ENCODE measurements at places on chromosomes 16 and 17.

DNA sequence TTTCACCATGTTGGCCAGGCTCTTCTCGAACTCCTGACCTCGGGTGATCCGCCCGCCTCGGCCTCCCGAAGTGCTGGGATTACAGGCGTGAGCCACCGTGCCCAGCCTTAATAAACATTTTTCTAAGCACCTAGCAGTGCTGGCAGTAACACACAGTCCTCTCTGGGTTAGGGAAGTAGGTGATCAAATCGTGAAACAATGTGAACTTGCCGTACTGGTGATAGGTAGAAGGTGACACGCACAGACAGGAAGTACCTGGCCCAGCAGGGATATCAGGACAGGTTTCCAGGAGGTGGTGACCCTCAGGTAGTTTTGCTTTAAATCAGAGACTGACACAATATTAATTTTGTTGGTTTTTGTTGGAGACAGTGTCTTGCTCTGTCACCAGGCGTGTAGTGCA lies 4.5 kb downstream of the PLD2 start:
- no peak for DNase-seq

GRCh38 chr17:38443356-38444031 lies 15.2 kb downstream of the ARHGAP23 start:
- DNase-seq, result no peak

DNA sequence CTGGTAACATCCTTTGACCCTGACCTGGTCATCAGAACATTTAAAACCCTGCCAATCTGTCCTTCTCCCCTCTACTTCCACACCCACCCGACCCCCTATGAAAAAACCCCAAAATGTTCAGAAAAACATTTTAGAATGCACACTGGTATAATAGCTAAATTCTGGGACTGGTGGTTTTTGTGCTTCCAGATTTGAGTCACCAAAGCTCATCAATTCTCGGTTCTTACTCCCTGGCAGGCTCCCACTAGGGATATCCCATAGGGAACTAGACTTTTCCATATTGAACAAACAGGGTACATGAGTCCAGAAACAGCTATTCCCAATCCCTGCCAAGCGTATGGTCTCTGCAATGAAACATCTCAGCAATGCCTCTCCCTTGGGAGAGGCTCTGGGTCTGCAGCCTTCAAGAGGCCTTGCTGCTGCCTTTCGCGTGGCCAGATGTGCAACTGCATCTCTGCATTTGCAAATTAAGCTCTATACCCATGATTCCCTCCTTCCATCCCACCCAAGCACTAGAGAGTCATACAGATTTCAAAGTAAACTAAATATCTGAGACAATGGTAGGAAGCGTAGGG lies 67.7 kb downstream of the SMG6 start:
- no peak for DNase-seq

DNA sequence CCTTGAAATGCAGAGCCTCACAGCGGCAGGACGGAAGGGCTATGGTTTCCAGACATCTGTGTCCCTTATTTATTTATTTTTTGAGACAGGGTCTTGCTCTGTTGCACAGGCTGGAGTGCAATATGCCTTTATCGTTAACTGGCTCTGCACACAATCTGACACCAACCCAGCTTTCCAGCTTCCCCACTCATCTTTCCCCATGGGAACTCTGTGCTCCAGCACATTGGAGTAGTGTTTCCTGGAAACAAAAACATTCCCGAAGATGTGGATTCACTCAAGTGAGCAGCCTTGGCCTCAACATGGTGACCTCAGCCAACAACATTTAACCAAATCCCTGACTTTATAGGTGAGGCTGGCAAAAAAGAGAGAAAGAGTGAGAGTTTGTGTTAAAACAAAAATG lies 307.1 kb downstream of the TMEM114 start:
- no peak for DNase-seq

DNA sequence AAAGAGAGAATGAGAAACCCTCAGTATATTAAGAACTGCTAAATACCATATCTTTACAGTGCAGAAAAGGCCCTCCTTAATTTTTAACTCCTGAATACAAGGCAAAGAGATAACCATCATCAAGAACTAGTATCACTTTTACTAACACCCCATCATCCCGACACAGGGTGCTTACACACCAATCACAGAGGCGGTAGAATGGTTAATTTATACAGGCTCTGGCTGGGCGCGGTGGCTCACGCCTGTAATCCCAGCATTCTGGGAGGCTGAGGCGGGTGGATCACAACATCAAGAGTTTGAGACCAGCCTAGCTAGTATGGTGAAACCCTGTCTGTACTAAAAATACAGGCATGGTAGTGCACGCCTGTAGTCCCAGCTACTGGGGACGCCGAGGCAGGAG lies 4.2 kb downstream of the PSMD12 start:
- no peak for DNase-seq
